ENCODE measurements at places on chromosomes 4 and X.

DNA sequence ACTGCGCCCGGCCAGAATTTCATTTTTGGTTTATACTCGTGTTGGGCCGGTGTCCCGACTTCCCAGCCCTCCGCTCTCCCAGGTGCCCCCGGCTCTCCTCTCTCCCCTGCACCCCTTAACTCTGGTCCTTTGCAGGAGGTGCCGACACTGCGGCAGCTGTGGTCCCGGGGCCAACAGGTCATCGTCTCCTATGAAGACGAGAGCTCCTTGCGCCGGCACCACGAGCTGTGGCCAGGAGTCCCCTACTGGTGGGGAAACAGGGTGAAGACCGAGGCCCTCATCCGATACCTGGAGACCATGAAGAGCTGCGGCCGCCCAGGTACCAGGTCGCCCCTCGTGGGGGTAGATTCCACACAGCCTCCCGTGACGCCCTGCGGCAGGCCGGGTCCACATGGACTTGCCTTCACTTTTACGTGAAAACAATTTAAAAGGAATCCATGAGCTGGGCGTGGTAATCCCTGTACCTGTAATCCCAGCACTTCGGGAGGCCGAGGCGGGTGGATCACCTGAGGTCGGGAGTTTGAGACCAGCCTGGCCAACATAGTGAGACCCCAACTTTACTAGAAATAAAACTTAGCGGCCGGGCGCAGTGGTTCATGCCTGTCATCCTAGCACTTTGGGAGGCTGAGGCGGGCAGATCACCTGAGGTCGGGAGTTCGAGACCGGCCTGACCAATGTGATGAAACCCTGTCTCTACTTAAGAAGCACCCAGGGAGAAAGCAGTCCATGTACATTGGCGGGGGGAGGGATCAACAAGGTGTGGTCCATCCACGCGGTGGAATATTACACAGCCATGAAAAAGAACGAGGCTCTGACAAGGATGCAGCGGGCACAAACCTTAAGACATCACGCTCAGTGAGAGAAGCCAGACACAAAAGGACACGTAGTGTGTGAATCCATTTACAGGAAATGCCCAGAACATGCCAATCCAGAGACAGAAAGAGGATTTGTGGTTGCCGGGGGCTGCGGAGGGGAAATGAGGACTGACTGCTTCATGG, 12.0 kb downstream of the PLCXD1 start:
- no peak for DNase-seq

GRCh38 chrX:48956728-48957414, 536 bp downstream of the OTUD5 start:
- no peak for DNase-seq

- DNase-seq: no peak
These were observed 5.7 kb downstream of the PLP2 start for GRCh38 chrX:49177338-49177833.

- no peak for DNase-seq
These were observed 484.2 kb upstream of the HS3ST1 start for GRCh38 chr4:11912886-11913285.

DNA sequence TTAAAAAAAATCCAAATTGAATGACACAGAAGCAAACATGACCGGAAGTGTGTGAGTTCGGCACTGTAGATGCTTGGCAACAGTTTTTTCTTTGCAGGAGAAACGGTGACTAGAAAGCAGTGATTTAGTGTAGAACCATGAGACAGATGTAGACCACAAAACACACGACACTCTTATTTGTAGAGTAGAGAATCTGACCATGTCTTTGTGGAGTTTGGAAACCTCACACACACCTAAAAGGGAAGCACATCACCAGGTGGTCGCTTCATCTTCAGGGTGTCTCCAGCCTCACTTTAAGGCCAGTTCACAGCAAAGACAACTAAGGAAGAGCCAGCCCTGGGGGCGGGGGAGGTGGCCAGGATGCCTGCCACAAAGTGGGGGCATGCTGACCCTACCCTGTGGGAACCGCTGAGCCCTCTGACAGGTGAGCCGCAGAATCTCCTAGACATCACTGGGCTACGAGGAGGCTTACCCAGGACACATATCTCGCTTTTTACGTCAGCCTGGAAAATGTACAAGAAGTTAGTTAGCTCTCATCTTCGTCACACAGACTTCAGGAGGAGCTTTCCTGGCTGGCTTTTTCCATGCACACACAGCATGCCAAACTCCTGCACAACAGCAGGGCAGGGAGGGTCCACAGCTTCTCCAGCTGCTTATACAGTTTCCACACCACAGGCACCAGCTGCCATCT, 64.4 kb upstream of the PDLIM3 start:
- DNase-seq: no peak

All from T47D (cell line).